ENCODE measurements at places on chromosomes 3 and 15.

DNA sequence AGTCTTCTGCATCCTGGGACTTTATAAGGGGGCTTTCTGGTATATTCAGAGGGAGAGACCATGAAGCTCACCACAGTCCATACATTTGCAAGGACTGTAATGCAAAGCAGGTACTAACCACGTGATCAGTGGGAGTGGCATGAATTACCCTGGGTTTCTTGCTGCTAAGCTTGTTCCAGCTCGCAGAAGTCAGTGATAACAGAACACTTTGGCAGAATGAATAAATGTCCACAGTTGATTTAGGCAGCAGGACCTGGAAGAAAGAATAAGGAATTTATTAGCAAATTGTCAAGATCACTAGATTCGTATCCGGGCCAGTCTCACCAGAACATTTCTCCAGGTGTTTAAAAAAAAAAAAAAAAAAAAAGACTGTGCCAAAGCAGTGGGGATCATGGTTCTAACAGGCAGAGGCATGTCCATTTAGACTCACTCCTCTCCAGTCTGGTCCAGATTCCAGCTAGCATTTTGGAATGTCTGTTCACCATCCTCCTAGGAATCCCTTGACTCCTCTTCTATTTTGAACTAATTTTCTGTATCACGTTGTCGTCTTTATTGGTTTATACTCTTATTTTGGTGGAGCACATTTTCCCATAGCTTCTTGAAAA is 24.5 kb downstream of the HHLA2 start:
- no peak for DNase-seq

DNA sequence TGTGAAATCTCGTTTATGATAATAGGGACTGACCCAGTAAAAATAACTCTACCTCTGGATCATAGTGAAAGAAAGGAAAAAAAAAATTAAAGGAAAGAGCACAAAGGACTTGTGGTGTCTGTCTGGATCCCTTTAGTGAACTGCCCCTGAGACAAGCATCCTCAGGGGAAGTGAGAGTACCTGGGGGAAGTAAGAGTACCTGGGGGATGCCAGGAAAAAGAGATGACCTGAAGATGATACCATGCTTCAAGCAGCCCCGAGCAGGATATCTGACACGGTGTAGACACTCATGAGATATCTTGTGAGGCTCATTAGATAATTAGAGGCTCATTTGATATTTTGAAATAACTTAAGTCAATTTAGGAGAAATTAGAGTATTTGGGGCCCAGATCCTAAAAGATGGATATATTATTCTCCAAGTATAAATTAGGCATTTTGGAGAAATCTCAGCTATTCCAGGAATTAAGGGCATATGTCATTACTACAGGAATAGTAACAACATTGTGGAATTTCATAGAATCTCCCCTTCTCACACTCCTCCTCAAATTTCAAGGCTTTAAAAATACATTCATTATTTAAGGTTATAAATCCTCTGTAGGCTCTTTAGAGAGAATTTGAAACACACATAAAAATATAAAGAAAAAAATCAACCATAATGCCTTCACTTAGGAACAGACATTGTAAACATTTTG is 36.3 kb upstream of the PSMD6 start:
- DNase-seq, result no peak

DNA sequence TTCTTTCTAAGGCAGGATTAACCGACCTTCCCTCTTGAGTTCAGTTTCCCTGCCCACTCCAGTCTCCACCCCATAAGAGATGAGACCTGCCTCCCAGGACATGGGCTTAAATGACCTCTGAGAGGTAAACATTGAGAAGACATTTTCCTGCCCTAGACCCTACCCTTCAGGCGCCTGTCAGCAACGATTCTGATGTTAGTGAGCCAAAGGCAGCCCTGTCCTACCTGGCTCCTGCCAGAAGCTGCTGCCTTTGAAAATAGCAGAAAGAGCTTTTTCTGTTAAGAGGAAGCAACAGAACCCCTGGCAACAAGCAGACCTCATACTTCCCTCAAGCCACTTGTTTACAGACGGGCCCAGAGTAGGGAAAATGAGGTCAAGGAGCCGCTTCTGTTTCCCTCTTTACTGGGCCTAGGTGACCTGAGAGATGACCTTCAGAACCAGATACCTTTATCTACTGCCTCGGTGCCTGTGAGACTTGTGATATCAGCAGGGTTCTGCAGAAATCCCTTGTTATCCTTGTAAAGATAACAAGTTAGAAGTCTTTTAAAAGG is 52.0 kb downstream of the CD200R1L start:
- DNase-seq, result no peak

DNA sequence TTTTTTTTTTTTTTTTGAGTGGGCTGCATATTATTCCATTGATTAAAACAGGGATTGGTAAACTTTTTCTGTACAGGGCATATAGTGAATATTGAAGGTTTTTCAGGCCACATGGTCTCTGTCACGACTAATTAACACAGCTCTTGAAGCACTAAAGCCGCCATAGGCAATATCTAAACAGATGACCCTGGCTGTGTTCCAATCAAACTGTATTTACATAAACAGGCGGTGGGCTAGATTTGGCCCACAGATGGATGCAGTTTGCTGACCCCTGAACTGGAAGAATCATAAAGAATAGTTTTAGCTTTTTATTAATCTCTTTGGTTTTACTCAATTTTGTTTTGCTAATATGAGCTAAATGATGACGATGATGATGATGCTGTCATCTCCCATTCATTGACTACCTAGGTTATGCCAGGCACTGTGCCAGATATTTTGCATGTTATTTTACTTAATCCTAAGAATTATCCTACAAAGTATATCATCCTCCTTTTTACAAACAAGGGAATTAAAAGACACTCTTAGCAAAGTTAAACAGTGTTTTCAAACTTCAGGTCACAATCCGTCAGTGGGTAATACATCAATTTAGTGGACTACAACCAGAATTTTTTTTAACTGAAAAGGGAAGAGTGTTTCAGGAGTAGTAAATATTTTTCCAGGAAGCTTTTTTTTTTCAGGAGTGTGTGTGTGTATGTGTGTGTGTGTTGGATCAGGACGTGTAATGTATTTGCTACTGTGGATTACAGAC is 54.3 kb downstream of the LMCD1 start:
- DNase-seq, result no peak

DNA sequence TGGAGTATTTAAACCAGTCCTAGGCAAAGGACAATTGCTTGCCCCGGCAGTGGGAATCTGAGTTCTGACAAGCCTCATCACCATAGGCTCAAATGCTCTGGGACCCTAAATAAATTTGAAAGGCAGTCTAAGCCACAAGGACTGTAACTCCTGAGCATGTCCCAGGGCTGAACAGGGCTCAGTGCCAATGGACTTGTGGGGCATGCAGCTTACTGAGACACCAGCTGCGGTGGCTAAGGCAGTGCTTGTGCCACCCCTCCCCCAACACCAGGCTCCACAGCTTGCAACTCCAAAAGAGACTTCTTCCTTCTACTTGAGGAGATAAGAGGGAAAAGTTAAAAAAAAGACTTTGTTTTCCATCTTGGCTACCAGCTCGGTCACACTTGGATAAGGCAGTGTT is 289.7 kb upstream of the DCBLD2 start:
- DNase-seq, result no peak

DNA sequence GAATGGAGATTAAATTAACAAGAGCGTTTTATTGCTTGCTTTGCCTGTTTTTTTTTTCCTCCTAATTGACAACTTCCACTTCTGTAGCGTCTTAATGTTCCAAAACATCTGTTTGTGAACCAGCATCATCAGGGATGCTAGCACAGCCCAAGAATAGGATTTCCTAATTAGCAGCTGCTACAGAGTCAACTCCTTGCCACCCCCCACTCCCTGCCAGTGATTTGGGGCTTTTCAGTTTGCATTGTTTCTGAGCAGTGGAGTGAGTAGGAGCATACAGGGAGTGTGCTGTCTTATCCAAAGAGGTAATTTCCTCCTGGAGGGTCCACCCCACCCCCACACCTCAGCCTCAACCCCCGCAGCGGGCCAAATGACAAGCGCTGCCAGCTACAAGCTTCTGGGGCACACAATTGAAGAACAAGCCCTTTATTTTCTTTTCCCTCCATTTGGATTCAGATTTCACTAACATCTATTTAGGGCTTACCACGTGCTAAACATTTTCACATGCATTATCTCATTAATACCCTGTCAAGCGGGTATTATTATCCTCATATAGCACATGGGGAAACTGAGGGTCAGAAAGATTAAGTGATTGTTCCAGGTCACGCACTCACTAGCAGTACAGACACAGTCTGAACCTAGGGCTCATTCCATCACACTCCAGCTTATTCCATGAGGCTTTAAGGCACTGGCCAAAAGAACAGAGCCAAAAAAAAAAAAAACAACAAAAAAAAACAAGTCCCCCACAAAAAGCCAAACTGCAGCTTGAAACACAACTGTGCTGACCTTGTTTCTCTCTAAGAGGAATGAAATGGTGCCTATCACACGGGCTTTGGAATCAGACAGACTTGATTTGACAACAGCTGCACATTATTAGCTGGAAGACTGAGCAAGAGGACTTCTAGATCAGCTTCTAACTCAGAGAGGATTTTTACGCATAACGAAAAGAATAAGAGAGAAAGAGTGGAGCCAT is 16.4 kb downstream of the HEG1 start:
- DNase-seq, result no peak

DNA sequence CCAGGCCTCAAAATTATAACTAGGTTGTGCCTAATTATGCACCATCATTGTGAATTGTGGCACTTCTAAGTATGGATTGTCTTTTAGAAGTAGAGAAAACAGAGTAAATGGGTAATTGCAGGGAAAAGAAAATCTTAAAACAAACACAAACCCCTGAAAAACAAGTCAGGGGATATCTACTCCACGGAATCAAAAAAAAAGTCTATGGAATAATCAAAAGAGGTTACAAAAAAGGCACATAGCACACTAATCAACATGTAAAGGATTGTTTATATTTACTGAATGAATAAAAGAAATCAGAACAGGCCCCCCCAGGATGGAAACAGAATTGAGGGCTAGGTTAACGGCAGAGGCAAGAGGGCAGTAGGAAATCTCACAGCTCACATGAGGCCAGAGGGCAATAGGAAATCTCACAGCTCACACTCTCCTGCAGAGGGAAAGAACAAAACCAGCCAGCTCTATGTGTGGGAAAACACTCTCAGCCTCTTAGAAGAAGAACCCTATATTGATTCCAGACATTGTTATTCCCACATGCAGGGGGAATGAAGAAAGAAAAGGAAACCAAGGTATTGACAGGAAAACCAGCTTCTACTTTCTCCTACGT is 72.7 kb upstream of the FNDC3B start:
- peak; percentile 17 for DNase-seq

- DNase-seq, result no peak
These were observed 3.3 kb downstream of the WNT7A start for GRCh38 chr3:13876451-13877100.

GRCh38 chr3:188832961-188833721 is 338.6 kb upstream of the TPRG1 start:
- DNase-seq, result no peak

GRCh38 chr3:105022813-105023212 is 343.9 kb upstream of the ALCAM start:
- DNase-seq, result no peak

- no peak for DNase-seq
These were observed 130.8 kb upstream of the SLC2A2 start for GRCh38 chr3:171157286-171157685.

GRCh38 chr3:136177876-136178275 is 18.3 kb downstream of the MSL2 start:
- no peak for DNase-seq

DNA sequence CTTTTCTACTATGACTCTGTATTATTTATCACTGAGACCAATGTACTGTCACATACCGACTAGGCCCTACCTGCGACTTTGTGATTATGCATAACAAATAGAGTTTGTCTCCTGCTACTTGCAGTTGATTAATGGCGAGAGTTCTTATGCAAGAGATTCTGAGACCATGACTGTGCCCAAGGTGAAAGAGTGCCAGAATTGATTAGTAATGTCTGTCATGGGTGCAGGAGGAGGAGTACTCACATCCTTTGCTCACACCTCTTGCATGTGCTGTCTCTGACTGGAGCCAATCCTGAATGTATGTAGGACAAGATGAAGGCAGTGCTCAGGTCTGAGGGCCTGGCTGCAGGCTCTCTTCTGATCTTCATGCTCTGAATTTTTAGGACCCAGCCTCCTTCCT is 260.7 kb downstream of the THSD4 start:
- no peak for DNase-seq

DNA sequence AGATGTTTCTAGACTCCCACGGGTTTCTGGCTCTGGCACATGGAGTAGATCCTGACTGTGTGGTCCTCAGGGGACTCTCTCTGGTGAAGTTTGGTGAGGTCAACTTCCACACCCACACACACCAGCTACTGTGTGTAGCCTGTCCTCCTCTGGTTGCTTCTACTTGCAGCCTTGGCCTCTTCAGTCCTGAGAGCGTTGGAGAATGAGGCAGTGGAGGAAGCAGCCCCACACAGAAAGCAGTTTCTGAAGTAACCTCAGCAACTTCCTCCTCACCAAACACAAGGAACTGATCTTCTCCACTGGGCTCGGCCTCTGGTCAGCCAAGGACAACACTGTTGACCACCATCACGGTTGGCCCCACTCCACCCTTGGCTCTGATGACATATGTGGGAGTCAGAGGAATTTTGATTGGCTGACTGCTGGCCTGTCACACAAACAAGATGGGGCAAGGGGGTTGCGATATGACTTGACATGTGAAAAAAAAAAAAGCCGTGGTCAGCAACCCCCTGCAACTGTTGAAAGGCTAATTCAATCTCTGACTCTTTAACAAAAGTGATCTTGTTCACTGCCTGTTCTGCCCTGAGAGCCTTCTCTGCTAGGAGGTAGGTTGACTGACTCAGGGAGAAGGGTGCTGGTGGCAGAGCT is 19.6 kb downstream of the CD86 start:
- DNase-seq, result no peak

DNA sequence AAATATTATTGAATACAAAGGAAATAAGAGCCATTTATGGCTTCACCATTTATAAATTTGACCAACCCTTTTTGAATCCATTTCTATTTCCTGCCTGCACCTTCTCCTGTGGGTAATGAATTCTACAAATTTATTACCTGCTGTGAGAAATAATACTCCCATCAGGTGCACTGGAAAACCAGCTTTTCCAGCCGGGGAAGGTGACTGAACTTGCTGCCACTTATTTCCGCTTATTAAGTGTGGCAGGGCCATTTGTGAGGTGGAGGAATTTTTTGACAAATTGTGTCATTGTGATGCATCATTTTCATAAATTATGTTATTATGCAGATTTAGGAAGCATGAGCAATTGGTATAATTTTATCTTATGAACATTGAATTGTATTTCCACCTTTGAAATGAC is 151.1 kb downstream of the SQOR start:
- DNase-seq, result no peak

- DNase-seq, result no peak
These were observed 23.9 kb downstream of the DPH6 start for GRCh38 chr15:35522061-35522460.

GRCh38 chr3:25354071-25354470 is 74.0 kb upstream of the RARB start:
- no peak for DNase-seq

DNA sequence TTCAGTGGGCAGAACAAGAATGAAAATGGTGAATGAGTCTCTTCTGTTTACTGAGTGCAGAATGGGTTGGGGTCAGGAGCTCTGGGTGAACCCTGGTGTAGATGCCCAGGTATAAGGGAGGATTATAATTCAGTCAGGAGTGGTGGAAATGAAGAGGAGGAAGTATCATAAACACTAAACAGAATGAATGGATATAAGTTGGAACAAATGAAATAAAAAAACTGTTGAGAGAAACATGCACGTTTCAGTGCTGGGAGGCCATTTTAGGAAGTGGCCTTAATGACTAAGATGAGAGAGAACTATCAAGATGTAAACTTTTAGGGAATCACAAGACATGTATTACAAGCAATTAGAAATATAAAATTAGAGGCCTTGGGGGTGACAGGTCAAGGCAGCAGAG is 32.8 kb upstream of the LEKR1 start:
- DNase-seq, result no peak

GRCh38 chr3:195044411-195044810 is 226.5 kb downstream of the XXYLT1 start:
- DNase-seq, result no peak
